ENCODE measurements at places on chromosomes 4 and X.

DNA sequence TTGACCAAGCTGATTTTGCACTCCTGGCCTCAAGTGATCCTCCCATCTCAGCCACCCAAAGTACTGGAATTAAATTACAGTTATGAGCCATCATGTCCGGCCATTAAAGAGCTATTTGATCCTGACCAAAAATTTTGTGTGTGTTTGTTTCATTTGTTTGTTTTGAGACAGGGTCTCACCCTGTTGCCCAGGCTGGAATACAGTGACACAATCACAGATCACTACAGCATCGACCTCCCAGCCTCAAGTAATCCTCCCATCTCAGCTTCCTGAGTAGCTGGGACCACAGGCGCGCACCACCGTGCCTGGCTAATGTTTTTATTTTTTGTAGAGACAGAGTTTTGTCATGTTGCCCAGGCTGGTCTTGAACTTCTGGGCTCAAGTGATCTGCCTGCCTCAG is 82.9 kb upstream of the RBPJ start:
- DNase-seq, result no peak

GRCh38 chr4:38563707-38564495 is 100.1 kb upstream of the KLF3 start:
- DNase-seq, result no peak

GRCh38 chr4:20925176-20925575 is 224.9 kb downstream of the PACRGL start:
- no peak for DNase-seq

GRCh38 chr4:81786063-81786763 is 314.5 kb upstream of the RASGEF1B start:
- DNase-seq, result no peak

GRCh38 chr4:76301068-76301774 is 5.3 kb upstream of the STBD1 start:
- no peak for DNase-seq

DNA sequence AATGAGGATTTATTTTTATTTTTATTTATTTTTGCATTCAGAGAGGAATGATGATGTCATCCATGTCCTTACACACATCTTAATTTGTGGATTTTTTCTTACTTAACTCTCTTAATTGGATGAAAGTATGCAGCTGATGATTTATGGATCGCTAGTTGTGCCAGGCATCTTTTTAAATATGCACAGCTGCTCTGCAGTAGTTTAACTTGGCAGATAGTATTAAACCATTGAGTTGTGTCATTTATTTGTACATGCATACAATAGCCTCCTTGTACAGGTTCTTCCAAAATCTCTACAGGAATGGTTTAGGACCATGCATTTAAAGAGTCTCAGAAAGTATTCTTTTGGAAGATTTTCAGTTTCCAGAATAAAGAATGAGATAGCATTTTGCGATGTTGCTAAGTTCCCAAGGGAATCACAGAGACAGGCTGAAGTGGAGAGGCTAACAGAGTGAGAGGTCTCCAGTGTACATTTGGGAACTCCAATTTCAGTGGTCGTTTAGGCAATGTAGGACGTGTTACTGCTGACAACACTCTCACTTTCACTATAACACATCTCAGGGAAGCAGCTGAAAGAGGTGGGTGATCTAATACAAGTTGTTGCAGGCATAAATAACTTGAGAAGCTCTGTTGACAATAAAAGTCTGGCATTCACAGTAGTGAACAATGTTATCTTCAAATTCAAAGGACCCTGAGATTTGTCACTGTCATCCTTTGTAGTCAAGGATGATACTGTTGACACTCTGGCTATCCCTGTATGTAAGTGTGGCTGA is 49.9 kb upstream of the SCRG1 start:
- no peak for DNase-seq

GRCh38 chr4:25162566-25162965 is 2.3 kb upstream of the SEPSECS start:
- DNase-seq, result no peak

DNA sequence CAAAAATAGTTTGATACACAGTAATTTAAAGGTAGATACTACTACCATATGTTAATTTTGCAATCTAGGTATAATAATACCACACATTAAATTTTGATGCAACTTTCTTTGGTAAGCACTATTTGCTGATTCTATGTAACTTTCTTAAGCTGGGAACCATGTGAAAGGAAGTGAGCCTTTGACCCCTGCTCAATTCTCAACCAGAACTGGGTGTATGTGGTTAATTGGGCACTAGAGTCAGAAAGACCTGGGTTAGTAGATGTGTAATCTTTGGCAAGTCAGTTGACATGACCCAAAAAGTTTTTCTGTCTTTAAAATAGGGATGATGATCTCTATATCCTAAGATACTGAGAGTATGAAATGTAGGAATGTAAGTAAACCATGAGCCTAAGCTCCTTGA is 22.4 kb downstream of the TLR2 start:
- DNase-seq, result no peak

DNA sequence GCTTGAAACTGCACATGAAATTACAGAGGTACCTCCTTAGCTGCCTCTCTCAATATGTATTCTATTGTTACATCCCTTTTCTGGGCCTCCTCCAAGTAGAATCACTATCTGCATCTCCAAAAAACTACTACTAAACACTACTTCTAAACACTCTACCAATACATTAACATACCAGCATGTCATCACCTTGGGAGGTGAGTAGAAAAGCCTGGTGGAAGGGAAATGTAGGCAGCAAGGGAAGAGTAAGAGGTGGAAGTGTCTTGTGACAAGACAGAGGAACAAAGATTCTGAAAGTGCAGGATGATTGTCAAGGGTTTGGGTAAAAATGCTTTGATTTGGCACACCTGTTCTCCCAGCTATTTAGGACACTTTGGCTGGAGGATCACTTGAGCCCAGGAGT is 3.5 kb downstream of the AFM start:
- DNase-seq, result no peak

DNA sequence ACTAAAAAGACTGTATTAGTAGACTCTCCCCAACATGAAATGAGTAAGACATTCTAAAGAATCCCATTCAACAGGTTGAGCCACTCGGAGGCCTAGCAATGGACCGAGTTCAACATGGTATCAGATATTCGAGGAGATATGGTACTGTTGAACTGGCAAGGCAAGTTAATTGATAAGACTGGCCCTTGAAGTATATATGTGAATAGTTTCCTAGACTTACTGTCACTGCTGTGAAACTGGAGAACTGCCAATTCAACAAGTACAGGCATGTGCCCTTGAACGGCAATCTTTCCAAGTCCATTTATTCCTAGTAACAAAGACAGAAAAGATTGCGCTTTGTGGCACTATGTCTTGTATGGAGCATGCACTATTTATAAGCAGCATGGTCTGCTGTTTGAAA is 24.4 kb downstream of the FAT1 start:
- no peak for DNase-seq

DNA sequence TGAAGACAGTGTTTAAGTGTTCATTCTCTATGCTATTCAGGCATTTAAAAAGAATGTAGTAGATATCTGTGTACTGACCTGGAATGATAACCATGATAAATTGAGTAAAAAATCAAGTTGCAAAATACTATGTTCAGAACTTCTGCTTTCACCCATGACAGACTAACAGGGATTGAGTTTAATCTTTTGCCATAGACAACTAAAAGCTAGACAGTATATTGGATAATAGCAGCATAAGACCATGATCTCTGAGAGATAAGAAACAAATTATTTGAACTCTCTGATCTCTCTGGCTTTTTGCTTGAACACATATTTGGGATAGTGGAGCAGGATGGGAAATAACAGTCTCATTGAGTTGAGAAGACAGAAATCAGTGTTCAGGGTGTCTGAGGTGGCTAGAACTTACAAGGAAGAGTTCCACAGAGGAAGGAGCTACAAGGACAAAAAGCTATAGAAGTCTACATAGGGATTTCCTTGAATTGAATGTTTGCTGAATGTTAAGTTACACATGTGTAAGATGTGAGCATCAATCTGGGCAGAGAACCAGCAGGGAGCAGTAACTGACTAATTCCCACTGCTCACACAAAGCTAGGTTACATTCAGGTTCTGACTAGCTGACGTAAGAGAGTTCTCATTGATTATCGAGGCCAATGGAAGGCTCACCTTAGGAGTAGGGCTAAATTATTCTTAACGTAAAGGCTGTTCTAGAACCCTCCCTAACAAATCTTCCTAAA is 60.4 kb downstream of the SLC30A9 start:
- no peak for DNase-seq

GRCh38 chr4:185536411-185536709 is 1.1 kb upstream of the PDLIM3 start:
- DNase-seq, result no peak

DNA sequence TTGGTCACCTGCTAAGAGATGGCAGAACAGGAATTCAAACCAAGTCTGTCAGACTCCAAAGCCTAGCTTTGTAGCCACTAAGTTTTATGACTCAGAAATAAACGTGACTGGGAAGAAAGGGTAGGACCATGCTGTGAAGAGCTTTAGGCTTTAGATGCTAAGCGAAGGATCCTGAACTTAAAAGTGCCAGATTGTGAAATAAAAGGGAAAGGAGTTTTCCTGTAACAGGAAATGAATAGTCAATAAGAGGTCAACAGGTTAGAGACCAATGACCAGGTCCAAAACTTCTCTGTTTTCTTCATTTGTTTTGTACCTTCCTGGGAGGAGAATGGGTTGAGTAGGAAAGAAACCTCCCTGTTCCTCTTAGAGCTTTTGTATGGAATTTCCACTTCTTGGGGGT is 98.8 kb upstream of the EOLA2 start:
- DNase-seq, result no peak

GRCh38 chrX:19177721-19178120 is 55.5 kb upstream of the ADGRG2 start:
- no peak for DNase-seq

DNA sequence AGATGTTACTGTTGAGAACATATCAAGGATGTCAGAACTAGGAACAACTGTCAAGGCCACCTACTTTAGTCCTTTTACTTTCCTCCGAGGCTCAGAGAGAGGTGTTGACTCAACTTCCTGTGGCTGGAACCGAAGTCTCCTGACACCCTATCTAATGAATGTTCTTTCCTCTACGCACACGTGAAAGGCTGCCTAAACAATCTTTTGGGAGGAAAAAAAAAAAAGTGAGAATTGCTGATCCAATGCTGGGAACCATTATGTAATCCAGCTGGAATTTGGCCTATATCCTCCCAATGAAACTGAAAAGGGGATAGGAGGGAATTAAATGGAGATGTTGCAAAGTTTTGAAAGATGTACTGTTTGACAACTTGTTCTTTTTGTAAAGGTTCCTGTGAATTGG is 8.3 kb upstream of the MAP7D3 start:
- DNase-seq, result no peak

- no peak for DNase-seq
Measured at GRCh38 chrX:125029131-125029530, 290.5 kb upstream of the TEX13C start.

GRCh38 chr4:1204286-1204827 is 32.0 kb upstream of the SPON2 start:
- no peak for DNase-seq

DNA sequence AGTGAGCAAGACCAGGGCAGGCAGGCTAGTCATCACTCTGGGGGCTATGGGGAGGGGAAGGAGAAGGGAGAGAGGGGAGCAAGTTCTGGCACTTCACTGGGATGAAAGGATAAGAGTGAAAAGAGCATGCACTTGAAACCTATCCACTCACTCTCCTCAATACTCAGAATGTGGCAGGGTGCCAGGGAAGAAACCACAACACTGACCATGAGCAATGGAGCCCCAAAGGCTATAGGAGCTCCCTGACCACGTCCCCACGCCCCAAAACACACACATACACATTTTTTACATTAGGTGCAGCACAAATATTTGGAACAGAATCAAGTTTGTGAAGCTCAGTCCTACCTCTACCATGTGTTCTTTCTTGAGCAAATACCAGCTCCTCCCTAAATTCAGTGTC is 132.2 kb downstream of the IDS start:
- no peak for DNase-seq

GRCh38 chrX:41320393-41320792 is 13.6 kb upstream of the DDX3X start:
- DNase-seq, result no peak

- no peak for DNase-seq
Measured at GRCh38 chr4:166065324-166065723, 192.3 kb downstream of the TLL1 start.

DNA sequence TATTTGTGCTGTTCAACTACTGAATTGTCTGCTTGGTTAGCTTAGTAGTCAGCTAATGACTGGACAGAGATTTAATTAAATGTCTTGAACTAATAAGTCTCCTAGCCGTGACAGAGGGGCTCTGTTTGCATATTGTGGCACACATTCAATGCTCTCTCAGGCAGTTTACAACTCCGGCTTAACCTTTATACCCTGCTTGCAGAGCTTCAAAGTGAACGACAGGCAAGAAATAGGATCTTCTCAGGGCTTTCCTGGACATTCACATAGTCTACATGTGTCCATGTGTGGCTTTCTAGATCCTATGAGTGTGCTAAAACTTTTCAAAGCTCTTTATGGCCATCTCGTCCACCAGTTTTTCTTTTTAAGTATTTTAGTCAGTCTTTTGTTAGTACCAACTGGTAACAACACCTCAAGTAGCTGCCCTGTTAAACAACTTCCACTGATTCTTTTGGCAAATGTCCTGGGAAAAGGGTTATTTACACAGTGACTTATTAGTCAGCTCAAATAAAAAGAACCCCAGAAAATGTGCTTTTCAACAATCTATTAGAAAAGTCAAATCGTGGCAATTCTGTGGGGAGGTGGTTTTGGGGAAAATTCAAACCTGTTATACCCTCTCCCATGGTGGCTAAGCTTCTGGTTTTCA is 28.6 kb downstream of the OR13H1 start:
- DNase-seq, result no peak

GRCh38 chr4:155999725-156000124 is 46.1 kb upstream of the CTSO start:
- no peak for DNase-seq

DNA sequence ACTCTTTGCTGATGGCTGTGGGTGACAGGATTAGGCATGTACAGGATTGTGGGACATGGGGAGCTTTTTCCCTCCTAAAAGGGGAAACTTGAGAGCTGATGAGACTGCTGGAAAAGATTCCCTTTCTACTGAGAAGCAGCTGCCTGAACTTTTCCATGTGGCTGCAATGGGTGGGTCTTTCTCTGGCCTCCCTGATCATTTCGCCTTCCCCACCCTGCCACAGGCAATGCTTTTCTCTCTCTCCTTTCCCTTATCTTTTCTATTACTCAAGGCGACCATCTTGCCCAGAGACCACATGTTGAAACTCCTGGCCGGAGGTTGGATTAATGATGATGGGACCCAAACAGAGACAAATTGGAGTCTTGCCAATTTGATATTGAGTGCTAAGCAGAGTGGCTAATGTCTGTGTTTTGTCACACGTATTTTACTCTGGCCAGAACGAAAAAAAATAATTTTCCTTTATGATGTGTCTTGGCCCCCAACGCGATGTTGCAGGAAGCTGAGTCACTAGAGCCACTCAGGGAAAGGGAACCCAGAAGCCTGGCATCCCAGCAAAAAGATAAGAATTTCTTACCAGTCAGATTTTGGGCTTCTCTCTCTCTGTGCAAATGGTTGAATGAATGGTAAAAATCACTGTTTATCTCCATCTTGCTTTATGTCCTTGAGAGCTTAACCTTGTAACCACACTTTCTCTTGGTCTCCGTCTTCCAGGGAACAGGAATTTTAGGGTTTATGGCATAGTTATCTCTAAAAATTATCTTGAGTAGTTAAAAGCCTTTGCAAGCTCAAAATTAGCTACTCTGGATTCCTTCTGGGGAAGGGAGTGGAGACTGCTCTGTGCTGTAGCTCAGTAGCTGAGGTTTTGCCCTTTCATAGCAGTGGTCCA is 19.4 kb upstream of the ATP8A1 start:
- no peak for DNase-seq

All from stimulated activated CD8-positive, alpha-beta memory T cell treated with anti-CD3 and anti-CD28 coated beads, Interleukin-4, amount 100 ng/mL, for 24 hours (primary cell).